ENCODE measurements at places on chromosomes 13 and 19.

DNA sequence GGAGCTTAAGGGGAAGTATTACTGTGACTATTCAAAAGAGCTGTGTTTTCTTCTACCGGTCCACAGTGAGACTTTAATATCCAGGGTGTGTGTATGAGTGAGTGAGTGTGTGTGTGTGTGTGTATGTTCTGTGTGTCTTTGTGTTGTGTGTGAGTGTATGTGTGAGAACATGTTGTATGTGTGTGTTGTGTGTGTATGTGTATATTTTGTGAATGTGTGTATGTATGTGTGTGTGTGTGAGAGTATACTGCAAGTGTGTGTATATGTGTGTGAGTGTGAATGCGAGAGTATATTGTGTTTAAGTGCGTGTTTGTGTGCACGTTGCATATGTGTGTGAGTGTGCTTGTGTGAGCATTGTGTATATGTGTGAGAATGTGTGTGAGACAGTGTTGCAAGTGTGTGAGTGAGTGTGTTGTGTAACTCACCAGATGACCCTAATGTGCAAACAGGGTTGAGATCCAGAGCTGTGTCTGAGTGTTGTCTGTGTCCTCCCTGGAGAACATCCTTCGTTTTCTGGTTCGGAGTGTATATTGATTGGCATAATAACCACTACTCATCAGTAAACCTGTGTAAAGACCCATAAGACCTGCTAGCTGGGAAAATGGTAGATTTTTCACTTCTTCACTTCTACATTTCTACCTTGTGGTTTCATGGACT lies 101.1 kb upstream of the RNF113B start:
- no peak for DNase-seq

- no peak for DNase-seq
Observed at GRCh38 chr19:19871932-19872331, 6.2 kb downstream of the ZNF253 start.

DNA sequence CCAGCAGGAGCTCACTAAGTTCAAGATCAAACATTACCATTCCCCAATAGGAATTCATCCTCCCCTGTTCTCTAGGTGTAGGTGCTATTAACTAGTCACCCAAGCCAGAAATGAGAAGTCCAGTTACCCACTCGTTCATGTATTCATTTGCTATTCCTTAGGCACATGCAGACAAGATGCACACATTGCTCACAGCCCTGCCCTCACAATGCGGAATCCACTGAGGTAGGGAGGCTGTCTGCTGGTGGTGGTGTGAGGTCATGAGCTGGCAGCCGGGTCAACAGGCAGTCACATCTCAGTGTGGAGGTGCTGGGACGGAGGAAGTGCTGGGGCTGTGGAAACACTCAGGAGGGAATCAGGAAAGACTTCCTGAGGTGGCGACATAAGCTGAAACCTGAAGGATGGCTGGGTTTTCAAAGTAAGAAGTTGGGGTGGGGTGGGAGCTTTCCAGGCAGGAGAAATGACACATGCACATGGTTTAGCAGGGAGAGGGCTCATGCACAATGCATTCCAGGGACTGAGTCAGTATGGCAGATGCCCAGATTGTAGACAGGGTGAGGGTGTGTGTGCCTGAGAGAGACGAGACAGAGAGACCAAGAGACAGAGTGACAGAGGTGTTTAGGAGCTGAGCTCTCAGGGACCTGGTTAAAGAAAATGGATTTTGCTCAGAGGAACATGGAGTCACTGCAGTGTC lies 117.6 kb downstream of the USP12 start:
- DNase-seq, result peak; percentile 47

DNA sequence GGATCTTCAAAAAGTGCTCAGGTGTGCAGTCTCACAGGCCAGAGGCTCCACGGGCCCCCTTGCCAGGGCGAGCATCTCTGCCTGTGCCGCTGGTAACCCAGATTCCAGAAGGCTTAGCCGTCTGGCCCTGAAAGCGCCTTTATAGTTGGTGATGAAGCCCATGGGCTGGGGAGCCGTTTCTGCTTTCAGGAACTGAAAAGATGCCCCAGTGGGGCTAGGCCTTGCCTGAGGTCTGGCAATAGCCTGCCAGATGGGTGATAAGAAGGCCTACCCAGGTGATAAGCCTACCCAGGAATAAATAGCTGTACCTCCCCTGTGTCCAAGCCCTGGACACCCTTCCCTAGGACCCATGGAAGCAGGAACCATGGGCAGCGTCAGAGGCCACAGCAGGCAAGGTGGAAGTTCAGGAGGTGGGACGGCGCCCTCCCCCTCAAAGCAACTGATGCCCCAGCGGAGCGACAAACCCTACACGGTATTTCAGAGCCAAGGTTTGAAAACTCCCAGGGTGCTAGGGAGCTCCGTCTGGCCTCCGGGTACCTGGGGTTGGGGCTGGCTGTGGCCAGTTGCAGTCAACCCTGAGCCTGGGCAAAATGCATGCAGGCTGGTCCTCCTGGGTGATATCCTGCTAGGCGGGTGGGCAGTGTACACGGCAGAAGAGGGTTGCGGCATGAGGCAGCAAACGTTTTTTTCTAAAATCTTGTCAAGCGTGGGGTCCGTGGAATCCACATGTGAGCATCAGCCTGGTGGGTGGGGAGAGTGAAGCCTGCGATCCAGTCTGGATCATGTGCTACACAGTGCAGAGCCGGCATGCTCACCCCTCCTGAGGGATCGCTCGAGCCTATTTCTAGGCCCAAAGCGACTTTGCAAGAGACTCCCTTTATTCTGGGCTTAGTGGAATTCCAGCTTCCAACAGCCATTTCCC lies 45.3 kb downstream of the ACTN4 start:
- DNase-seq, result no peak

DNA sequence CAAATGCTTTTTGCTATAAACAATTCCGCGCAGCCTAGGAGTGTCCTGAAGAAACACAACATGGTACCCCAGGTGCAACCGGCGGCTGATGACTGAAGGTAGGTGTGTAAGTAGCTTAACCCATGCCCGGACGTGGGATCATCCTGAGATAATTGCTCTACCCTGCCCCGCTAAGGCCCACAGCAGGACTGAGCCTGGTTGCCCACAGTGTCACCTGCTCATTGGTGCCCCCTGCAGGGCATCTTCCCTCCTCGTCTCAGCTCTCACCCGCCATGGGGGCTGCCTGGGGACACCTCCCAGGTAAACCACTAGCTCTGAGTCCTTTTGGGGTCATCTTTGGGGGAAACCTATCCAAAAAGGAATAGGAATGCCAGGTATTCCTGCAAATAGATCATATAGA lies 22.3 kb downstream of the TMEM161A start:
- DNase-seq, result no peak

DNA sequence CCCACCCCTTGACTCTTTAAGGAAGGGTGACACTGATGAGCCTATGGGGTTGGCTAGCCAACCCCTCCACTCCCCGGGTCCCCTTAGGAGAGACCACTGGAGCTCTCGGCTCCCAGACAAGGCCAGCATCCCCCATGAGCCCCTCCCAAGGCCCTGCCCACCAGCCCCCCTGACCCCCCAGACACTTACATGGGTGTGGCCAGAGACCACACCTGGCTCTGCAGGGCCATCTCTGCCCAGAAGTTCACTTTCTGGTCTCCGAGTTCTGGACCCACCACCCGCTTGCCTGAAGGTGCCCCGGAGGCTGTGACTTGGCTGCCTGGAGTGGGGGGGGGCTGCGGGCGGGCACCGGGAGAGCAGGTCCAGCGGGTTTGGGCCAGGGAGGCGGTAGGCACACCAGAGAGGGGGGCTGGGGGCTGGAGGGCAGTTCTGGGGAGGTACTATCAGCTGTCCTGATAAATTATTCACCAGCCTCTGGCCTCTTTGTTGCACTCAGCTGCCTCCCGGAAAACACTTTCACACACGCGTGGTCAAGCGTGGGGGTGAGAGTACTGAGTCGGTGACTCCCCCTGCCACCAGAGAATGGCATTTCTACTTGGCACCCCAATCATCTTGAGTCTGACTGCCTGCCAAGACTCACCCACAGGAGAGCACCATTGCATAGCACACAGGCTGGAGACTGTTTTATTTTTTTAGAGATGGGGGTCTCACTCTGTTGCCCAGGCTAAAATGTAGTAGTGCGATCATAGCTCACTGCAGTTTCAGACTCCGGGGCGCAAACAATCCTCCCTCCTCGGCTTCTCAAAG lies at the start of gene PALM3:
Gene PALM3, minus strand, starts transcription at position 326 of the 807 bp plus-strand sequence. Its CDS starts 96 bp downstream, at position 230.
- no peak for DNase-seq

DNA sequence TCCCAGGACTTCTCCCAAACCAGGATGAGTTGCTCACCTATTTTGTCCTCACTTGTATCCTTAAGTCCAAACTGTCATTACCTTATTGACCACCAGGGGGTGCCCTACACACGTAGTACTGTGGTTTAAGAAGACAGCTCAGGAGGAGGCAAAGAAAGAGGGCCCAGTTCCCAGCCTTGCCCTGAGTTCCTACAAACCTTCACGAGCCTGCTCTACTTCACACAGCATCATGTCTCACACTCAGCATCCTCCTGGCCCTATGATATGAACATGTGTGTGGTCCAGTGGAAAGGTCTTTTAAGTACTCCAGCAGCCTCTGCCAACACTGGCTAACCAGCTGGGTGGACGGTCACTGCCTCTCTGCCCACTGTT lies 8.1 kb upstream of the ZNF784 start:
- DNase-seq, result peak; percentile 84

GRCh38 chr19:32971012-32971595 lies 654 bp downstream of the CEP89 start:
- no peak for DNase-seq

- DNase-seq, result peak; percentile 46
Observed at GRCh38 chr13:48801255-48801654, 147.5 kb downstream of the CYSLTR2 start.

DNA sequence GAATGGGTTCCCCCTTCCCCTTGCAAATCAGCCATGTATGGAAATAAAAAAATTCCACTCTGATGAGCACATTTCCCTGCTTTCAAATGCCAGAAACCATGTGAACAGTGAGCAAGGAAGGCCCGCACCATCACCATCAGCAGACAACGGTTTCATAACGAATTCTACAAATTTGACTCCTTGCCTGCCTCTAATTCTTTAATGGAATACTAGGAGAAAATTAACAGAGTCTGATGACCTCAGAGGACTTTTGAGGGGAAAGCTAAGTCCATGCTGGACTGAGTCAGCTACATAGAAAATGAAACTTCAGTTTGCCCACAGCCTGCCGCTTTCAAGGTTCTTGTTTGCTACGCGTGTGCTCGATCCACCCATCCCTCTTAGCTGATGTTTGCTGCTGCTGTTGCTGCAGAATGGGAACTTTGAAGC lies 46.7 kb upstream of the KL start:
- DNase-seq, result peak; percentile 9

- DNase-seq, result no peak
Observed at GRCh38 chr13:84865783-84866221, 933.4 kb downstream of the SLITRK6 start.

GRCh38 chr19:29171525-29171924 lies 41.4 kb downstream of the UQCRFS1 start:
- no peak for DNase-seq

DNA sequence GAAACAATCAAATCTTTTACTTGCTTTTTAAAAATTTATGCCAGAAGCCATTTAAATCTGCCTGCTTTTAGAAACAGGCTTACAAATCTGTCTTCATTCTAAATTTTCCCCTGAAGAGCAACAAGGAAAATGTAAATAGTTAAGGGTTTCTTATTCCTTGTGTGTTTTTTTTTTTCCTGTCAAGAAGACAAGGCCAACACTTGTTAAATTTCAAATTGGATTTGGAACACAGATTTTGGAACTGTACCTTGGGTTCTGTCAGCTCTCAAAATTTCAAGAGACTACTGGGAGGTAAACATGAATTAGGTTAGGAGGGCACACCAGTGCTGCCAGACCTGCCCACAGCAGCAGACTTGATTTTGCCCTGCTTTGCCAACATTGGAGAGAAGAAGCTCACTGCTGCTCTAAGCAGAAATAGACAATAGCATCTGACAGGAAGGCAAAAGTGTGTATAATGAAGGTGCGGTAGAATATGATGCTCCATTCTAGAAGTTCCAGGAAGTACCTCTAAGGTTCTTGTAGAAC lies 121.7 kb downstream of the NHLRC3 start:
- DNase-seq, result no peak

DNA sequence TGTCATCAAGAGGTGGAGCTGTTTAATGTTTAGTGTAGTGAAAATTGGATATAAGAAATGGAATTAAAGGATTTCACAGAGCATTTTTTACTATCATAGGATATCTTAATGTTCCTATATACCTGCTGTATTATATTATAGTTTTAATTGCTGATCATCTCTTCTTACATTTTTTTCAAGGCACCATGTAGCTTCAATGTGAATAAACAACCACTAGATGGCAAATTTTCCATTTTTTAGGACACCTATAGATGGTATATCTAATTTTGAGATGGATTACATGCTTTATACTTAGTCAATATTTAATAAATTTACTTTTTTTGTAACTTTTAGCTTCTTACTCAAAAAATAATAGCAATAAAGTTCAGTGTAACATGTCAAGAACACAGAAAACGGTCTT lies 9.0 kb upstream of the ATXN8OS start:
- DNase-seq, result no peak

- no peak for DNase-seq
Observed at GRCh38 chr13:52999093-52999696, 29.4 kb upstream of the OLFM4 start.

GRCh38 chr19:34308381-34309367 lies 54.3 kb downstream of the GARRE1 start:
- no peak for DNase-seq

DNA sequence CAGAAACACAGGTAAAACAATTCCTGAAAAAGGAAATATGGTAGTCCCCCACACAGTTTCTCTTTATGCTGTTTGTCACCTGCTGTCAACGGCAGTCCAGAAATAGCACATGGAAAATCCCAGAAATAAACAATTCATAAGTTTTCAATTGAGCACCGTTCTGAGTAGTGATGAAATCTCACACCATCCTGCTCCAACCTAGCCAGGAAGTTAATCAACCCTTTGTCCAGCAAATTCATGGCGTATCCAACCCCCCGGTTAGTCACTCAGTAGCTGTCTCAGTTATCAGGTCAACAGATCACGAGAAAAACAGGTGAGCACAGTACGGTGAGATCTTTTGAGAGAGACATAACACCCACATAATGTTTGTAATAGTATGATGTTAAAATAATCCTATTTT lies 74.2 kb downstream of the TUBGCP3 start:
- DNase-seq, result no peak

DNA sequence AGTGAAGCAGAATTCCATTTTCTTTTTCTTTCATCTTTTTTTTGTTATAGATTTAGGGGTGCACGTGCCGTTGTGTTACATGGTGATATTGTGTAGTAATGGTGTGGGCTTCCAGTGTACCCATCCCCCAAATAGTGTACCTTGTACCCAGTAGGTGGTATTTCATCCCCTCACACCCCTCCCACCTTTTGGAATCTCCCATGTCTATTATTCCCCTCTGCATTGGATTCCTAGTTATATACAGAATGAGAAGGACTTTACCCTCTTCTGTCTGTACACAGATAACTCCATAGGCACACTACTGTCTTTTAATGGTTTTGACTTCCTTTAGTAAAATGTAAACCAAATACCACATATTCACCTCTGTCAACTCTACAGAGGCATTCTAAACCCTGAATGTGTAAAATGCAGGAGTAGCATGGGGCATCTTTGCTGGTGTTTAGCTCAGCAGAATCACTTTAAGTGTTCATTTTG lies 28.0 kb downstream of the FRY start:
- no peak for DNase-seq

Data from AG04449 (cell line).